NCI-H524 treated with DMSO at 0.1 percent for 48 hours (cell line): ENCODE measurements at places on chromosomes 11 and 22.

GRCh38 chr22:48488611-48489511 lies 1338.8 kb downstream of the BRD1 start:
- no peak for DNase-seq

GRCh38 chr11:28017816-28018215 lies 90.1 kb downstream of the KIF18A start:
- DNase-seq: no peak

- no peak for DNase-seq
These were observed 64.8 kb downstream of the MIAT start for GRCh38 chr22:26722159-26722558.

GRCh38 chr11:116279511-116279910 lies 493.3 kb downstream of the BUD13 start:
- DNase-seq: no peak

- DNase-seq: no peak
These were observed 58.8 kb downstream of the LIF start for GRCh38 chr22:30187529-30188407.

- no peak for DNase-seq
These were observed 64.6 kb downstream of the RPL27A start for GRCh38 chr11:8747173-8747572.

GRCh38 chr22:19195796-19196731 lies 17.5 kb upstream of the SLC25A1 start:
- no peak for DNase-seq

GRCh38 chr22:33591946-33592345 lies 328.3 kb downstream of the LARGE1 start:
- no peak for DNase-seq

DNA sequence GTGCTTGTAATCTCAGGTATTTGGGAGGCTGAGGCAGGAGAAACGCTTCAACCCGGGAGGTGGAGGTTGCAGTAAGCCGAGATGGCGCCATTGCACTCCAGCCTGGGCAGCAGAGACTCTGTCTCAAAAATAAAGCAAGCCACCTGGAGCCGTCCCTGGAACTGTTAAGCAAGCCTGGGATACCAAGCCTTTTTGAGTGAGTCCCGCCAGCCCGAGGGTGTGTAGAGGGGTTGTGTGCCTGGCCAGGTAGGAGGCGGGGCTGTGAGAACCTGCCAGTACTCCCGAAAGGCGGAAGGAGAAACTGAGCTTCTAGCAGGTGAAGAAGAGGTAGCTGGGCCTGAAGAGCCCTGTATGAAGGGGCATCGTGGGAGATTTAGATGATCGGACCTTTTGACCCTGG lies 52.4 kb downstream of the TRIOBP start:
- no peak for DNase-seq

GRCh38 chr11:116935514-116935913 lies 98.1 kb upstream of the APOA1 start:
- no peak for DNase-seq

DNA sequence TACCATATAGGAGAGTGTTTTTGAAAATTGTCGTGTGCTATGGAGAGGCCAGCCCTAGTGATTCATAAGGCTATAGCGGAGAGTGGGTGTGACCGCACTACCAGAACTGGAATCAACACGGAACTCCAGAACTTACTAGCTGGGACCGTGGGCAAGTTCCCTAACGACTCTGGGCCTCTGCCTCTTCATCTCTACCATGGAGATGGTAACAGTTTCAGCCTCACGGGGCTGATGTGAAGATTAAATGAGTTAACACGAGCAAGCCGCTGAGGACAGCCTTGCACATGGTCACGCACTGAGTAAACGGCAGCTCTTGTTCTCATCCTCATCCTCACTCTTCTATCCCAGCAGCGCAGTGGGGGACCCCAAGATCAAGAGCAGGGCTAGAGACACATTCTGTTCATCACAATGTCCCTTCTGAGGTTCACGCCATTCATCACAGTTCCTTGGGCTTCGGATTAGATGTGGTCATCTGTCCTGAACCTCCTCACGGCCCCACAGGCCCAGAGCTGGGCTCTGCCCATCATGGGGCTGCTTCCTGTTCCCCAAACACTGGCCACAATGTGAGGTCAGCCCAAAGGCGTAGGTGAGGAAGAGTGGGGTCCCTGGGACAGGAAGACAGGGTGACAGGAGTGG lies 47.2 kb upstream of the CD5 start:
- DNase-seq: no peak

DNA sequence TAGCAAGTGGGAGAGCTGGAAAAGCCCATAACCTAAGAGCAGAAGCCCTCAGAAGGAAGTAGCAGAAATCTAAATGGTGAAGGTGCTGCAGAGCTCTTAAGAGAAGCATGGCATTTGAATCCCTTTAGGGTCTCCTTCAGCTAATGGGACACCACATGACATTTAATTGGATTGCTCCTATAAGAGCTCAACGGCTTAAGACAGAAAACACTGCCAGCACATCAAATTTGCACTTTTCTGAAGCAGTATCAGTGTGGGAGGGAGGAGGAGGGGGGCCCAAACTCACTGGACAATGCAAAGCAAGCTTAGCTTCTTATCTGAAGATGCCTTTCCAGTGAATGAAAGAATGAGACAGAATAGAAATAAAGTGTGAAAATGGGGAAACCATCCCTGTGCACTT lies 287.9 kb upstream of the MTNR1B start:
- DNase-seq: peak; percentile 5

- DNase-seq: no peak
These were observed 133.2 kb downstream of the SLC17A6 start for GRCh38 chr11:22471385-22471784.

- no peak for DNase-seq
These were observed 111.5 kb upstream of the CSNK2A3 start for GRCh38 chr11:11464555-11464954.

DNA sequence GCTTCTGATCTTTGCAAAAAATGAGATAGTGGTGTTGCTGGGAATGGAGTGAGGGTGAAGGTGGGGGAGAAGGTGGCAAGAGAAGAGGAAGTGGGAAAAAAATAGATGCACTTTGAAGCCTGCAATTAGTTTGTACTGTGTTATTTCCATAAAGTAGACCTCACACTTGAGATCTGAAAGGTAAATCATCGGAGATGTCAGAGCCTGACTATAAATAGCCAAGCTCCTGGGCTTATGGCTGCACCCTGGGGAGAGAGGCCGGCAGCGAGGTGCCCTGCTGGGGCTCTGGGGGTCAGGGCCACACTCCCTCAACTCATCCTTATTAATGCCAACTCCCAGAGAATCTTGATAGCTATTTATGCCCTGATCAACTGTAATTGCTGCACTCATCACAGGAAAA lies 134.4 kb downstream of the NXPE2 start:
- DNase-seq: no peak

DNA sequence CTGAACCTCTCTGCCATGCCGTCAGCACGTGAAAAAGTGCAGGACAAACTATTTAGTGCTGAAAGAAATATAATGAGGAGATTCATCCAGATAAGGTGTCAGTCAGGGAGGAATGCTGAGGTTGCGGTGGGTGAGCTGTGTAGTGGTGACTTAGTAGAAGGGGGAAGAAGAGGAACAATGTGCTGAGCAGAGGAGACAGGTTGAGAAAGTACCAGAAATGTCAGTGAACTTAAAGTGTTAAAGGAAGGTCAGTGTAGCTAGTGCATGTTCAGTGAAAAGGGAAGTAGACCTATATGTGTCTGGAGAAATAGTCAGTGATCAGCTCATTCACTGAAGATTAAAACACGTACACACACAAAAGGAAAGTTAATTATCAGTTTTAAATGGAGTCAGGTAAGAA lies 237.6 kb upstream of the CCDC179 start:
- DNase-seq: no peak

GRCh38 chr11:64231546-64231945 lies 1.2 kb downstream of the DNAJC4 start:
- DNase-seq: no peak

- no peak for DNase-seq
These were observed 71.0 kb downstream of the RBFOX2 start for GRCh38 chr22:35957589-35957988.

DNA sequence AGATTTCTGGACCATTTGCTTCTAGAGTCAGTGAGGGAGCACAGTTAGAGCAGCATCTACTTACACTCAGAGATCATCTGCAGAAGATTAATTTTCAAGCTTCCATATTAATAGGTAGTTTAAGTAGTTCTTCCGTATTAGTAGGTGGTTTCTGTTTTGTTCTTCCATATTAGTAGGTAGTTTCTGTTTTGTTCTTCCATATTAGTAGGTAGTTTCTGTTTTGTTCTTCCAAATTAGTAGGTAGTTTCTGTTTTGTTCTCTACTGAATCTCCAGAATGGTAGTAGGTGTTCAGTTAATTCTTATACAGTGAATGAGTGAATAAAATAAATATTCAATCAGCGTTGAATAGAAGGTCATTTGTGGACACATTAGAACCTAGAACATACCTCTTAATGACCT lies 175.7 kb downstream of the TMEM135 start:
- DNase-seq: no peak

GRCh38 chr11:57471496-57471895 lies 11.2 kb downstream of the RTN4RL2 start:
- DNase-seq: no peak

- peak; percentile 7 for DNase-seq
These were observed at the start of gene PPFIBP2 for GRCh38 chr11:7513234-7514098. PPFIBP2 (plus strand) TSS chr11:7513999; CDS start chr11:7549476, 35,477 bp downstream.

DNA sequence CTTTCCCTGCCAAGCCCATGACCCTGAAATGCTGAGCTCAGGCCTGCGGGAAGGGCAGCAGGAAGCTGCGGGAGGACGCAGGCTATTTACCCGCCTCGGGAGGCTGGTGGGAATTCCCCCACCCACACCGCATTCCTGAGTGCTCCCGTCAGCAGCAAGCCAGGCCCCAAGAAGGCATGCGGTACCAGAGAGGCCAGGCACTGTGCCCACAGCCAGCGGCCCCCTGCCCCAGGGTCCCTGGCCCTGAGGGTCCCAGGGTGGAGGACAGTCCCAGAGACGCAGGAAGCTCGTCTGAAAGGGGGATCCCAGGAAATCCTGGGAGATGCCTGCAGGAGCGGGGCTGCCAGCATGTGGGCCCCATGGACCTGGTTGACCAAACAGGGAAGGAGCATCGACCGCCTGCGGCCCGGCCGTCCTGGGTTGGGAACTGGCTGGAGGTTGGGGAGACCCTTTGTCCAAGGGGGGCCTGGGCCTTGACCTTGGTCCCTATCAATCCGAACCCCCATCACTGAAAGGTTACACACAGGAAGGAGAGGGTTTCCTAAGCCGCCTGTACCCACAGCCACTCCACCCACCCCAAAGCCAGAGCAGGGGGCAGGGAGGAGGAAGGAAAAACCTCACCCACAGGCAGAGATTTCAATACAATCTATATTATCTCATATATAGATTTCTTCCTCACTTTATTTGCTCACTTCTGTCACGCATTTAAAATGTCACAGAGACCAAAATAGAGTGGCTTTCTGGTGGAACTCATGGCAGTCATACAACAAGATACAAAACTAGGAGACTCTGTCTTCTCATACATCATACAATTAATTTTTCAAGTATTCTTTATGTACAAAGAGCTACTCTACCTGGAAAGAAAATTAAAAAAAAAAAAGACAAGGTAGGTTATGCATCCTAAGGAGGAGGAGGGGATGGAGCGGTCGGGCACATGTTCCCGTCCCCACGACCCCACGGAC lies 17.1 kb downstream of the MAFF start:
- no peak for DNase-seq

DNA sequence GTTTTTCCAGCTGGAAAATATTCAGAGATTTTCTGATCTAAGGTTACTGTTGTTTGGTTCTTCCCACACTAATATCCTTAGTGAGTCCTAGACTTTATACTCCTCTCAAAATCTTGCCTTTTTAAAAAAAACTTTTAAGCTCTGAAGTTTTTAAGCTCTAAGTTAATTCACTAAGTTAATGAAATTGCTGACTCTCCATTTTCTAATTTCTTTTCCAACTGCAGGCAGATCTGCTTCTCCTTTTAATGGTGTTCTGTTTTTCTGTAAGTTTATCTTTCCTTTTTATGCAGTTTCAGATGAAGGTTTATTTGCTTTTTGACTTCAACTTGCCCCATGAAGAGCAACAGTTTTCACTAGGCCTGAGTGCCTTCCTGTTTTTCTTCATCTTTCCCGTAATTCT lies 125.8 kb upstream of the ARHGAP42 start:
- DNase-seq: no peak

DNA sequence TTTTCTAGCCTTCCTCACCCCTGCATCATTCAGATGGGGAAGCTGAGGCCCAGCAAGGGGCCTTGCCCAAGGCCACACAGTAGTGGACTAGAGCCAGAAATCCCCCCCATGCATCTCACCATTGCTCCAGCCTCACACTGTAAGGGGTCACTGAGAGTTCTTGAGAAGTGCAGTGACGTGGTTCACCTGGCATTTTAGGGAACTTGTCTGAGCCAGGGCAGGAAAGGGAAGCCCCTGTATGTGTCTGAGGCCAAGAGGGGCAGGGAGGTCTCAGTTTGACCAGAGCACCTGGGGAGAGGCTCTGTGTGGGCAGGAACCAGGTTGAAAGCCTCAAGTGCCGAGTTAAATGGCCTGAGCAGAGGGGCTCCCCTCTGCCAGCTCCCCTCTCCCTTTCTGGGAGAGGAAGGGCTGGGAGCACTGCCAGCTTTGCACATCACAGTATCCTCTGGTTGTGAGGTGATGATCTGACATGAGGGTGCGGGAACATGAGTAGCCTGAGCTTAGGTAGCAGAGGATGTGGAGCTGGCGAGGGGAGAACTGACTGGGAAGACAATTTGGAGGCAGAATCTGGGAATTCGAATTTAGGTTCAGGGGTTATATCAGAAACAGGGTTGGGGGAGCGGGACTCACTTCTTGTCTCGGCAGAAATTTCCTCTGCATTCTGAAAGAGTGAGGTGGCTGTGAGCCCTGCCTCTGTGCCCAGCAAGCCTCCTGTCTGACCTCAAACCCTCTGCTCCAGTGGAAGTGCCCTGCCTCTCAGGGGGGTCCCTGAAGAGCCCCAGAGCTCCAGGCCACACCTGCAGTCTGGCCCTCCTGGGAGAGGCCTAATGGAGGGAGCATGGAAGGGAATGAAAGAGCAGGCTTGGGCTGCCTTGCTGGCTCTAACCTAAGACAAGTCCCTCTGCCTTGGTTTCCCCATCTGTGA lies 14.6 kb downstream of the ARHGEF17 start:
- DNase-seq: no peak

DNA sequence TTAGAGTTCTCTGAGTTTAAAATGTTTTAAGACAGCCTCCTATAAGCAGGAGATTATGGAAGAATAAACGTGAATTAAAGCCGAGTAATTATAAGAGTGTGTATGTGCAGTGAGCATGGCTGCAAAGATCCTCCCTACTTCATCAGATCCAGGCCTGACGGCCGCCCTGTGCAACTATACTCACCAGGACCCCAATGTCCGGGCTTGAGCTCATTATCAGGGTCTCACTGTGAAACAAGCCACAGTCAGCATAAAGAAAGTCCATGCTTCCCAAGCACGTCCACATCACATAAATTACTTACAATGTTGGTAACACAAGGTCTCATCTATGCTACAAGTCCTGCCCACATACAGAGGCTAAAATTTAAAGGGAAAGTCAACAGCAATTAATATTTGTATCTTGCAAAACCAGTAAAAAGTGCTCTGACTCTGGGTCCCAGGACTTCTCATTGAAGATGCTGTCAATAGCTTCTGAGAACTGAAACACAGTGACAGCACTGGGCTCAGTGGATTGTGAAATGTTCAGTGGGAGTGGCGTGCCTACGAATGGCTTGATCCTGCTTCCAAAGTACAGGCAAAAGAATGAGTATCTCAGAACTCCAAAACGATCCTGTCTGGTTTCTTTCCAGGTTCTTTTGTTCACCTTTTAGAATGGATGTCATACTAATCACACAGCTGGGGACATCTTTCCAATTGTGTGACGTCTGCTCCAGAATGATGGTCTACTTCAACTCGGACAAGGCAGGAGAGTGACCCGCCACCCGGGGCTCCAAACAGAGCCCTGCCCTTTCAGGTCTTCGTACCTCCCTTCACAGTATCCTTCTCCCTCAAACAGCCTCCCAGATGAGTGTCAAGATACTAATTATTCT lies 72.1 kb upstream of the ARFGAP3 start:
- no peak for DNase-seq
